Activated B cell treated with CpG ODN at 0.5 μM for 24 hours (primary cell): ENCODE measurements at places on chromosomes 7 and 10. TPM values are rescaled to one million over a fixed set of nuclear protein-coding genes. Genes with fewer than 3 reads are reported as not detected.

The INA gene
- not detected in 2 replicates for total RNA-seq

The ASB15 gene
- total RNA-seq, result not detected in 2 replicates

The DLG5 gene
- 0.27 and 1.1 TPM in 2 replicates for total RNA-seq

The CALY gene
- total RNA-seq, result not detected in 2 replicates

The ABCF2 gene
- 47.3 and 52.4 TPM in 2 replicates for total RNA-seq

The KNDC1 gene
- 0.09 TPM in 1 of 2 replicates, not detected in the other for total RNA-seq

The WAPL gene
- 35.9 and 38.5 TPM in 2 replicates for total RNA-seq

The GIMAP6 gene
- 0.17 and 0.35 TPM in 2 replicates for total RNA-seq

The OR2F2 gene
- not detected in 2 replicates for total RNA-seq

The HKDC1 gene
- not detected in 2 replicates for total RNA-seq

The LRIT1 gene
- not detected in 2 replicates for total RNA-seq

The TMEM176A gene
- not detected in 2 replicates for total RNA-seq

The CDNF gene
- 0.49 and 0.98 TPM in 2 replicates for total RNA-seq

The TUBAL3 gene
- total RNA-seq, result not detected in 2 replicates

The BMS1 gene
- 24.6 and 25.1 TPM in 2 replicates for total RNA-seq

The CLCN1 gene
- total RNA-seq, result not detected in 2 replicates

The CBX3 gene
- 123 and 125 TPM in 2 replicates for total RNA-seq

The SPDYE6 gene
- not detected in 2 replicates for total RNA-seq

The SRRM3 gene
- not detected in 2 replicates for total RNA-seq

The GPC2 gene
- 5.0 and 5.1 TPM in 2 replicates for total RNA-seq

The NACAD gene
- total RNA-seq, result 0.33 and 0.93 TPM in 2 replicates

The MYH16 gene
- not detected in 2 replicates for total RNA-seq

The HPS6 gene
- 22.8 and 23.0 TPM in 2 replicates for total RNA-seq

The CCDC146 gene
- total RNA-seq, result 3.5 TPM in 2 replicates

The MOGAT3 gene
- not detected in 2 replicates for total RNA-seq

The SEMA3E gene
- not detected in 2 replicates for total RNA-seq

The MRC1 gene
- 0.11 and 0.15 TPM in 2 replicates for total RNA-seq

The TMED4 gene
- total RNA-seq, result 61.7 and 70.1 TPM in 2 replicates

The SFMBT2 gene
- total RNA-seq, result 18.7 and 19.2 TPM in 2 replicates

The ABCB1 gene
- 4.1 and 4.7 TPM in 2 replicates for total RNA-seq

The NAT16 gene
- total RNA-seq, result not detected in 2 replicates

The WNT8B gene
- total RNA-seq, result not detected in 2 replicates

The COL17A1 gene
- total RNA-seq, result not detected in 2 replicates

The OPN4 gene
- not detected in 2 replicates for total RNA-seq

The ZC3HAV1L gene
- 1.6 and 1.8 TPM in 2 replicates for total RNA-seq

The FAM25G gene
- 1.2 TPM in 1 of 2 replicates, not detected in the other for total RNA-seq

The PRPS1L1 gene
- total RNA-seq, result not detected in 2 replicates

The SLC39A12 gene
- not detected in 2 replicates for total RNA-seq

The OPN1SW gene
- not detected in 2 replicates for total RNA-seq

The ADRA2A gene
- not detected in 2 replicates for total RNA-seq

The AKR1C8 gene
- total RNA-seq, result not detected in 2 replicates

The HGF gene
- not detected in 2 replicates for total RNA-seq

The ELAPOR2 gene
- 4.5 and 5.1 TPM in 2 replicates for total RNA-seq

The STX1A gene
- 1.8 and 2.1 TPM in 2 replicates for total RNA-seq

The RNLS gene
- 4.9 and 5.7 TPM in 2 replicates for total RNA-seq

The VENTX gene
- 0.13 TPM in 1 of 2 replicates, not detected in the other for total RNA-seq

The ZNF680 gene
- total RNA-seq, result 17.1 and 22.0 TPM in 2 replicates

The PPIF gene
- total RNA-seq, result 68.2 and 72.5 TPM in 2 replicates

The EVX1 gene
- total RNA-seq, result not detected in 2 replicates

The PRKAR2B gene
- 0.64 and 0.71 TPM in 2 replicates for total RNA-seq

The CDK14 gene
- 130 and 140 TPM in 2 replicates for total RNA-seq

The HEPACAM2 gene
- total RNA-seq, result not detected in 2 replicates

The SUN3 gene
- not detected in 2 replicates for total RNA-seq

The LIPN gene
- total RNA-seq, result 0.24 and 0.27 TPM in 2 replicates

The HDAC9 gene
- 136 and 149 TPM in 2 replicates for total RNA-seq

The CABCOCO1 gene
- total RNA-seq, result not detected in 2 replicates

The FBXW4 gene
- 69.4 and 74.2 TPM in 2 replicates for total RNA-seq

The CHAT gene
- total RNA-seq, result not detected in 2 replicates

The DPP6 gene
- total RNA-seq, result not detected in 2 replicates
